ENCODE measurements at places on chromosomes 7 and 10. TPM values are rescaled to one million over a fixed set of nuclear protein-coding genes. Genes with fewer than 3 reads are reported as not detected.
A peak's percentile ranks its signal among the peaks of the same experiment; 100 is the strongest.

GRCh38 chr7:130442601-130443000 is 1.8 kb upstream of the CEP41 start:
- no peak for DNase-seq

GRCh38 chr7:103857435-103857834 is 132.0 kb downstream of the RELN start:
- DNase-seq: no peak

GRCh38 chr7:119482209-119482608 is 790.8 kb upstream of the KCND2 start:
- DNase-seq: no peak

- no peak for DNase-seq
Observed at GRCh38 chr7:159060440-159060839, 84.2 kb downstream of the VIPR2 start.

GRCh38 chr10:93850031-93851015 is 43.5 kb upstream of the SLC35G1 start:
- no peak for DNase-seq

DNA sequence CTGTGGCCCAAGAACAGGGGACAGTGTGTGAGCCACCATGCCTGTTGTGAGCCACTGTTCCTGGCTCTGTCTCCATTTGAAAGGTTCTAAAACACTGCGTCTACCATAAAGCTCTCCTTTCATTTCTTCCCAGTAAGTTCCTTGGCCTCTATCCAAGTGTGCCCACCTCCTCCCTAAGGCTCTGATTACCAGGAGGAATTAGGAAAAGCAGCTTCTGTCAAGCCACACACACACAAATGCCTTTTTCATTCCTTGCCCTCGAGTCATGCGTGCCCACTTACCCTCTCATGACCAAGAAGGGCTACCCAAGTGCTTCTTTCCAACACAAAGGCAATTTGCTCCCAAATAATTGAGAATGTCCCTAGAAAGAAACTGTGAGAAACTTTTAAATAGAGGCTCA is 70.8 kb upstream of the PARD3 start:
- DNase-seq: no peak

- no peak for DNase-seq
Observed at GRCh38 chr7:136687693-136688322, 180.6 kb upstream of the CHRM2 start.

DNA sequence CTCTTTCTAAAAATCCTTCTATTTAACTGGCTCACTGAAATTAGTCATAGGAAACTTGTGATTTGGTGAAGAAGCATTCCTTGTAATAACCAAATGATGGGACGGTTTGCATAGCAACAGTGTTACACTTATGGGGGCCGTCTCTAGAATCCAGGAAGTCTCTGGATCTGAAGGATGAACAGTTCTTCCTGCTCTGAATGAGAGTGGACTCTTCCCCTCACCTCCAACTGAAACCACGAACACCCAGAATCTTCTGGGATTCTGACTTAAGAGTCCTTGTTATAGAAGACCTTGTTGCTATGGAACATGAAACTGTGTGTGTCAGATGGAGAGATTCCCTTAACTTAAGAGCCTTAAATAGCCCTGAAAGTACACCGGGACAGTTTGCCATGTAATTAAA is 23.2 kb downstream of the NOLC1 start:
- DNase-seq: no peak

DNA sequence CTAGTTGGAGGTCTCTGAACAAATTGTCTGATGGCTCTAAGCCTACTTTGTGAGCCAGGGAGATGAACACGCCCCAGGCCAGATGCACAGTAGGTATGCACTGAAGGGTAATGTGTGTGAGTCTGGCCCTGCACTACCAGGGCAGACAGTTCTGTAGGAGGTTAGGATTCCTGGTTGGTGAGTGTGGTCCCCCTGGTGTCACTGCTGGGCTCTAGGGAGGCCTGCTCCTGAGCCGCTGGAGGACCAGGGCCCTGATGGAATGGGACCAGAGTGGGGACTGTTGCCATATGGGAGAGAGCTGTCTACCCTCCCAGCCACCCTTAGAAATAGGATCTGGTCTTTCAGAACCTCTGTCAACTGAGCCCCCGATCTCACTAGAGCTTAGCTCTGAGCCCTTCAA is 42.0 kb downstream of the CDH23 start:
- DNase-seq: no peak

DNA sequence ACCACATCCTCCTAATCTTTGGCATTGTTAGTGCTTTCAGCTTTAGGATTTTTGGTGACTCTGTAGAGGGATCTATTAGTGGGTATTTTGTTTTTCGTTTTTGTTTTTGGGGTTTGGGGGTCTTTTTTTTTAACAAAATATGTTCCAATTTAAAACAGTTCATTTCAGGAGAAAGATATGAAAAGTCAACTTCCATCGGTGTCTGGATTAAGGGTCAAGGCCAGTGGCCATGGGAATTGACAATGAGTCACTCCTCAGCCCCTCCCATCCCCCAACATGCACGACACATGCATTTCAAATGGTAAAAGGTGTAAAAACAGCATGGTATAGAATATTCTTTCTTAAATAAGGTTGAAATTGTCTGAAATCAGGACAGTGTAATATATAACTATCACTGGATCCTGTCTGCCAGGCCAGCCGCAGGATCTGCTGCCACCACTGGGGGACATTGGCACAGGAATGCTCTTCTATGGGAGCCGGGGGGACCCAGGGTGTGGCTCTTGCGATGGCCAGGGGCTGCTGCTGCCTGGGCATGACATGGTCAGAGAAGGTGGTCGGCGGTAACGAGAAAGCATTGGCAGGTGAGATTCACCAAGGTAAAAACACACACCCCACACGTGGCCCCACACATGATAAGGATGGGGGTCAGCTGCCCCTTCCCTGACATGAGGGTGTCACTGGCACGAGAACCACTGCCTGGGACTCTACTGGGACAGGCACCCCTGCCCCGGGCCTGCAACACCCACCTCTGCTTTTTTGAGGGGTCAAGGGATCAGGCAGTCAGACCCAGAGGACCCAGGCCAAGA is 126.2 kb upstream of the KCTD7 start:
- no peak for DNase-seq

DNA sequence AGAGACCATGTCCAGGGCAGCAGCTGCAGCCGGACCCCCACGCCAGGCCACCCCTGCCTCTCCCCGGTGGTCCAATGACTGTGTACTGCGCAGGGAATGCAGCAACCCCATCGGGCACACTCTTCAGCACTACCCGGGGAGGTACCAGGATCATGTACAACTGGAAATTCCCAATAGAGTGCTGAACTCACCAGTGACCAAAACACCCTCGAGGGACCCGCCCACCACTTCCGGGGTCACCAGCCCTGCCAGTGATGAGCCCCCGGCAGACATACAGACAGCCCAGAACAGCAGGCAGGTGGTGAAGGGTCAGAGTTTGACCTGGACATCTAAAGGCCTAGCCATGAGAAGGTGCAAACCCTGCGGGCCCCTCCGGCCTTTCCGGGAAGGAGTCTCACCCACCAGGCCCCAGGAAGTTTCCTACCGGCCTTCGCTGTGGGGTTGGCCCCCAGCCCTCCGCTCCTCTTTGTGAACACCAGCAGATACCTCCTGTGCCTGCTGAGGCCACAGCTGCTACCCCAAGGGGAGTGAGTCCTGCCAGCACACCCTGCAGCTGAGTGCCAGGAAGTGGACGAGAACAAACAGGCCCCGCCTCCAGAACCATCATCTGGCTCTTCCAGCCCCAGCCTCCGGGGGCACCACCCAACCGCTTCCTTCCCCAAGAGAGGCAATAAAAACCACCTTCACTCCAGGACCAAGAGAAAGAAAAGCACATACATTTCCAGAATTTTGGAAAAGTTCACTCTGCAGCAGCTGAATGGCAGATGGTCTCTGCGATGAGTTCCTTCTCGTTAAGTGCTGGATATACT is 5.0 kb upstream of the ANKRD61 start:
- peak; percentile 64 for DNase-seq

DNA sequence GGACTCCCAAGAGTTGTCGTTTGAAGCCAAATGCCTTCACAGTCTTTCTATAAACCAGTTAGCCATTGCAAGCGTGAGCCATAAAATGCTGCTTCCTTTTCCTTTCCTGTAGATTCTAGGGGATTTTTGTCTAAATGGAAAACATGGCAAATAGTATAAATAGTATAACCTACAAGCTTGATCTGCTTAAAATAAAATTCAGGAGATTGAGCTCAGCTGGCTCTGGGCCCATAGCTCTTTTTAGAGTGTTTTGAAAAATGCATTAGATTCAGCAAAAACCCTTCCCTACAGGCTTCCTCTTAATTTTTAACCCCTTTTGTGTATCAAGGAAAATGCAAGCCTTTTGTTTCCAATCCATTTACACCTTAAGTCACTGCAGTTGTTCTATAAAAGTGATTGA is 190.1 kb upstream of the GDF10 start:
- DNase-seq: no peak

GRCh38 chr7:137366995-137367394 is 23.5 kb upstream of the PTN start:
- no peak for DNase-seq

DNA sequence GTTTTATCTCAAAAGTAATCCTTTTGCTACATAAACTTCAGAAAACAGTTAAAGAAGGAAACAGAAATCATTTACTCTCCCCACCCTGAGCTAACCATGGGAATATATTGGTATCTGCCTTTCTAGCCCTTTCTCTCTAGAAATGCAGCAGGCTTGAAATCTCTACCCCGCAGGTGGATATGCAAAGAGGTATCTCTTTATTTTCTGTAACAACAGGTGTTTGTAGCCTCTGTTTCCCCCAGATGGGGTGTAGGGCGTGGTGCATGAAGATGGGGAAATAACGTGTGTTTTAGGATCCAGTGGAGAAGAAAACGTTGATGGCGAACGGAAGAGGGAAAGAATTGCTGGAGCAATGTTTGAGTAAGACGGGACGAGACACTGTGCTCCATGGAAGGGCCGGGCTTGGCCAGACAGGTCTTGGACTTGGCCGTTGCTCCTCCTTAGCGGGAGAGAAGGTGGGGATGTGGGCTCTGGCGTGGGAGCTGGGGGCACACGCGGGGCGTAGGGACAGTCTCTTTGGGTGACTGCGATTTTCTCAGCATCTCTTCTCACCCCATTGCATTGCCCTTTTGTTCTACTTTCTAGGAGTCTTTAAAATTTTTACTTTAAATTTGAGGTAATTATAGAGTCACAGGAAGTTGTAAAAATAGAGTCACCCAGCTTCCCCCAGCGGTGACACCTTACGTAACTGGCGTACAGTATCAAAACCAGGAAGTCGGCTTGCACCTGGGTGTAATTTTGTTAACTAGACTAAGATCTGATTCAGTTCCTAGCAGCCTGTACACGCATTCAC is 82.9 kb downstream of the ELFN1 start:
- DNase-seq: no peak

DNA sequence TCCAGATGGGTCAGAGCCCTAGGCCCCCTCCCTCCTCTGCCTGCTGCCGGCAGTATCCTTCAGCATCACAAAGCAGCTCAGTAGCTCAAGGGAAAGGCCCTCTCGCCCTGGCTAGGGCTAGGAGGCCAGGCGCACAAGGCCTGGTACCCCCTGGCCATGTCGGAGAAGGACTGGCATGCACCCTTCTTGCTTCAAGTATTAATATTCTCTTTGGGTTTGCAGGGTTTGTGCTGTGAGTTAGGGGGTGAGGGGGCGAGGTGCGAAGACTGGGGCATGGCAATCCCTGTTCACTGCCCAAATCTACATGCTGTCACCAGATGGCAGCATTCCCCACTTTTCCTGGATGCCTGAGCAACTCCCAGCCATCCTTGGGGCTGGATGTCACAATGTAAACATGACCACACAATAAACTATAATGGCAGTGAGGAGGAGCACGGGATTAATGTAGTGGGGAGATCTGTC is 105.2 kb downstream of the NEURL1 start:
- DNase-seq: no peak

DNA sequence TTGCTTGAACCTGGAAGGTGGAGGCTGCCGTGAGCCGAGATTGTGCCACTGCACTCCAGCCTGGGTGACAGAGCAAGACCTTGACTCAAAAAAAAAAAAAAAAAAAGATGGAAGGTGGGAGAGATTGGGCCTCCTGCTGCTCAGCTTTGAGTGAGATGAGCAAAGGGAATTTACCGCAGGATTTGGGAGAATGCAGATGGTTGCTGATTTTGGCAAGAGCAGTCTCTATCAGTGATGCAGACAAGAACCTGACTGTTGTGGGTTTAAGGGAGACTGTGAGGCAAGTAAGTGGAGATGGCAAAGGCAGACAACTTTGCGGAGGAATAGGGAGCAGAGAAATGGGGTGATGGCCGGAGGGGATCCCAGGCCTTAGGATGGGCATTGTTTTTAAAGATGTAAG is 1140.8 kb upstream of the AUTS2 start:
- no peak for DNase-seq

- DNase-seq: no peak
Observed at GRCh38 chr10:129307141-129307540, 159.9 kb upstream of the MGMT start.

- no peak for DNase-seq
Observed at GRCh38 chr10:76115471-76116155, 684.2 kb downstream of the LRMDA start.

GRCh38 chr7:15399441-15399840 is 162.4 kb downstream of the AGMO start:
- DNase-seq: no peak

DNA sequence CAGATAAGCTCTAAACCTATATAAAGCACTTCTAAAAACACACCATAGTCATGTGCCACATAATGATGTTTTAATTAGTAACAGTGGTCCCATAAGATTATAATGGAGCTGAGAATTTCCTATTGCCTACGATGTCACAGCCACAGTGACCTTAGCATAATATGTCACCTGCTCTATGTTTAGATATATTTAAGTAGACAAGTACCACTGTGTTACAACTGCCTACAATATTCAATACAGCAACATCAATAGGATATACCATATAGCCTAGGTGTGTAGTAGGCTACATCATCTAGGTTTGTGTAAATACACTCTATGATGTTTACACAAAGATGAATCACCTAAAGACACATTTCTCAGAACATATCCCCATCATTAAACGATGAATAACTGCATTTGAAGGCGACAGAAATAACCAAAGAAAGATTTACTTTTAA is 24.5 kb downstream of the GPR22 start:
- no peak for DNase-seq

GRCh38 chr7:107961405-107961804 is 41.6 kb downstream of the LAMB1 start:
- no peak for DNase-seq

GRCh38 chr7:95126053-95126709 is 198.2 kb downstream of the PON1 start:
- no peak for DNase-seq

Gene MYO1G
- total RNA-seq: 6.0 TPM

Gene LIPK
- total RNA-seq: not detected

Gene GIMAP2
- total RNA-seq: 11.5 TPM

Gene NCAPG2
- total RNA-seq: 6.3 TPM

Gene ENTPD1
- total RNA-seq: 74.1 TPM

Gene HABP2
- 0.23 TPM for total RNA-seq

Gene MKX
- 0.94 TPM for total RNA-seq

Gene NPFFR1
- 0.05 TPM for total RNA-seq

Gene TRPV5
- not detected for total RNA-seq

Gene PTPRN2
- total RNA-seq: 7.8 TPM

Gene FAM25G
- not detected for total RNA-seq

Gene STEAP1
- total RNA-seq: 20.5 TPM
